ENCODE measurements at places on chromosomes 7 and 10. TPM values are rescaled to one million over a fixed set of nuclear protein-coding genes. Genes with fewer than 3 reads are reported as not detected.

Gene PRKCQ
- total RNA-seq: 0.26 TPM

DNA sequence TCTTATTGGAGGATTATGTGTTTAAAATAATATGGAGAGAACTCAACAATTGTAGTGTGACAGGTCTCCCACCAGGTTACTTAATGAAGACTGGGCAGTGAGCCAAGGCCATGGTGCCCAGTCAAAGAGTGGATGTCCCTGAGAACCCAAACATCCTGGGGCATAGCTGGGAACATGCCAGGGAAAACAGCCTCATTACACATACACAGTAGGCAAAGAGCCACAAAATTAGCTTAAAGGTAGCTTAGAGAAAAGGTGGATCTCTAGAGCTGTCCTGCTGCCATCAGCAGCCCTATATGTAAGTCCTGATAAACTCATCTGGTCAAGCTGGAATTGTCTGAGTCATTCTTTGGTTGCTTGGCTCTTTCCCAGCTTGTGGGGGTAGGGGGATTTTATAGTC is 287.8 kb downstream of the PHF14 start:
- DNase-seq: peak; percentile 25
- no peak overlapping the region for H3K27ac ChIP-seq
- no peak overlapping the region for H3K4me3 ChIP-seq
- no peaks in the 10 kb centered on the region for H3K4me1 ChIP-seq

DNA sequence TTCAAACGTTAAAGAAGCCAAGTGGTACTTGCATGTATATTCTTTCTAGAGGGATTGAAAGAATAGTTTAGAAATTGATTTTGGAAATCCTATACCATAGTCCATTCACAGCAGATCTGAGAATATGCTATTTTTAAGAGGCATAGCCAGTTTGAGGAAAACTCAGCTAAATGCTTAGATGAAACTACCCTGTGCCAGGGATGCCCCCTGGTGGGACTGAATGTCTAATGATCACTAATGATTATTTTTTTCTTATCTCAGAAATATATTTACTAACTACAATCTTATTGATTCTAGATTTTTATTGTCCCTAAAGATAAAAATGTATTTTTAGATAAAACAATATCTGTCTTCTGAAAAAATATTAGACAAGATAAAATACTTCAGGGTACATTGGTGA is 844.9 kb upstream of the PHF14 start:
- no peak overlapping the region for H3K4me3 ChIP-seq
- peak; percentile 3 for DNase-seq
- H3K36me3 ChIP-seq: no peaks in the 10 kb centered on the region
- no peaks in the 10 kb centered on the region for H3K4me1 ChIP-seq
- no peaks in the 10 kb centered on the region for H3K27me3 ChIP-seq

Gene SLC18A3
- total RNA-seq: not detected

Gene POM121L12
- not detected for total RNA-seq

Gene SFXN2
- 1.0 TPM for total RNA-seq

DNA sequence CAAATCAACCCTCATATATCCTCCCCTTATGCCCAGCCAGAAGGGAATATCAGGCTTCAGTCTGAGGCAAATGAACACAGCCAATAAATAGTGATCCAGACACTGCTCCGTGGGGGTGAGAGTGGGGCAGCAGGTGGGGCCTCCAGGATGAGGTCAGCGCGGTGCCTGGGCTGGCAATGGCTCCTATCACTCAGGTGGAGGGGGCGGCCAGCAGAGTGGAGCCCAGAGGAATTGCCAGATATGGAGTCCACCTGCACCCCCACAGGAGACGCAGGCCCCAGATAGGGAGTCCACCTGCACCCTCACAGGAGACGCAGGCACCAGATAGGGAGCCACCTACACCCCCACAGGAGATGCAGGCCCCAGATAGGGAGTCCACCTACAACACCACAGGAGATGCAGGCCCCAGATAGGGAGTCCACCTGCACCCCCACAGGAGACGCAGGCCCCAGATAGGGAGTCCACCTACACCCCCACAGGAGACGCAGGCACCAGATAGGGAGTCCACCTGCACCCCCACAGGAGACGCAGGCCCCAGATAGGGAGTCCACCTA is 78.0 kb upstream of the PPP2R2D start:
- H3K4me1 ChIP-seq: no peaks in the 10 kb centered on the region
- H3K4me3 ChIP-seq: no peak overlapping the region
- no peaks in the 10 kb centered on the region for H3K27me3 ChIP-seq
- H3K36me3 ChIP-seq: no peaks in the 10 kb centered on the region

Gene SRGN
- total RNA-seq: 363 TPM

DNA sequence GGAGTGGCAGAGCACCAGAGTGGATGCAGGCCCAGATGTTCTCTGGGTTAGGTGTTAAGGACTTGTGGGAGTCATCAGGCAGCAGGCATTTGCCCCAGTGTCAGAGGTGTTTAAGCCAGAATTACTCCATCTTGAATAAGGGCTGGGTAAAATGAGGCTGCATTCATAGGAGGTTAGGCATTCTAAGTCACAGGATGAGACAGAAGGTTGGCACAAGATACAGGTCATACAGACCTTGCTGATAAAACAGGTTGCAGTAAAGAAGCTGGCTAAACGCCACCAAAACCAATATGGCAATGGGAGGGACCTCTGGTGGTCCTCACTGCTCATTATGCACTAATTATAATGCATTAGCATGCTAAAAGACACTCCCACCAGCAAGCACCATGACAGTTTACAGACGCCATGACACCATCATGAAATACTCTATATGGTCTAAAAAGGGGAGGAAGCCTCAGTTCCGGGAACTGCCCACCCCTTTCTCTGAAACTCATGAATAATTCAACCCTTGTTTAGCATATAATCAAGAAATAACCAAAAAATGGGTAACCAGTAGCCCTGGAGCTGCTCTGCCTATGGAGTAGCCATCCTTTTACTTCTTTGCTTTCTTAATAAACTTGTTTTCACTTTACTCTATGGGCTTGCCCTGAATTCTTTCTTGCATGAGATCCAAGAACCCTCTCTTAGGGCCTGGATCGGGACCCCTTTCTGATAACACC is 882 bp upstream of the LRRC61 start:
- H3K4me1 ChIP-seq: no peaks in the 10 kb centered on the region
- no peak overlapping the region for H3K27ac ChIP-seq
- DNase-seq: no peak

DNA sequence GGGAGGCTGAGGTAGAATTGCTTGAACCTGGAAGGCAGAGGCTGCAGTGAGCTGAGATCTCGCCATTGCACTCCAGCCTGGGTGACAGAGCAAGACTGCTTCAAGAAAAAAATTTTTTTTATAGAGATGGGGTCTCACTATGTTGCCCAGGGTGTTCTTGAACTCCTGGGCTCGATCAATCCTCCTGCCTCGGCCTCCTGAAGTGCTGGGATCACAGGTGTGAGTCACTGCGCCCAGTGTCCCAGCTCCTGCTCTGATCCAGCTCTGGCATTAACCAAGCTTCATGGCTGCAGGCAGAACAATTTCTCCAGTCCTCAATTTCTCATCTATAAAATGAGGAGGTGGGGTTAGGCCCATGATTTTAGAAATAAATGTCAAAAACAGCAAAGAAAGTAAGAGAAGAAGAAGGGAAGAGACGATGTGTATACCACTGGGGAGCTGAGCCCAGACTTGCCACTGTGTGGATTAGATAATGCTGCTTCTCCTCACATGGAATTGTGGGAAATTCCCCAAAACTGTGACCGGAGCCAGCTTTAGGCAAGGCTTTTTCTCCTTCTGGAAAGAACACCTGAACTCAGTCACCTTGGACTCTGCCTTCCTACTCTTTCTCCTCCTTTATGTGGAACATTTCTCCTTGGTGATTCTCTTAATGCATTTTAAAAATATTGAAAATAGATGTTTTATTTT is 25.5 kb downstream of the IL15RA start:
- DNase-seq: no peak
- H3K4me1 ChIP-seq: peaks cover 4% of the 10 kb centered on the region
- H3K27me3 ChIP-seq: no peaks in the 10 kb centered on the region
- H3K27ac ChIP-seq: no peak overlapping the region
- H3K36me3 ChIP-seq: no peaks in the 10 kb centered on the region
- no peak overlapping the region for H3K4me3 ChIP-seq

DNA sequence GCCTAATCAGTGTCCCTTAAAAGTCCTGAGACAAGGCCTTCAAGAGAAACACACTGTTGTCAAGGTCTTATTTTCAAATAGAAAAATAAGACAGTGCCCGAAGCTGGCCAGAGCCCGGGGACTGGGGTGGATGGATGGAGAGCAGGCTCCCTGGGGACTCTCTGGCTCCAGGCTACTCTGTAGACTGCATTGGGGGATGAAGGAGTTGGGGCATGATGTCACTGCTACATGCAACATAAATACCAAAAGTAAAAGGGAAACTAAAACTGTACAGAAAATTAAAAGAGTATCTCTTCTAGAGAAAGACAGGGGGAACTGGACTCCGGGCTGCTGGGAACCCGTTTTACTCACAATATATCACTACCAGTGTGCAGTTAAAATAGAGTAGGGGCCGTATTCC is 629.8 kb downstream of the KCNMA1 start:
- no peaks in the 10 kb centered on the region for H3K36me3 ChIP-seq
- H3K27ac ChIP-seq: no peak overlapping the region
- peaks cover 6% of the 10 kb centered on the region for H3K4me1 ChIP-seq
- DNase-seq: no peak
- no peak overlapping the region for H3K4me3 ChIP-seq

- H3K4me3 ChIP-seq: no peak overlapping the region
- H3K4me1 ChIP-seq: peaks cover 5% of the 10 kb centered on the region
- no peaks in the 10 kb centered on the region for H3K36me3 ChIP-seq
- H3K27ac ChIP-seq: no peak overlapping the region
- peak; percentile 71 for DNase-seq
Measured at GRCh38 chr7:117212969-117213877, 109.6 kb downstream of the WNT2 start.

GRCh38 chr10:70650718-70651117 is 21.6 kb upstream of the ADAMTS14 start:
- peaks cover 16% of the 10 kb centered on the region for H3K4me1 ChIP-seq
- DNase-seq: no peak
- no peaks in the 10 kb centered on the region for H3K36me3 ChIP-seq
- no peak overlapping the region for H3K4me3 ChIP-seq
- no peaks in the 10 kb centered on the region for H3K27me3 ChIP-seq

Gene SYT15
- total RNA-seq: under 0.01 TPM

DNA sequence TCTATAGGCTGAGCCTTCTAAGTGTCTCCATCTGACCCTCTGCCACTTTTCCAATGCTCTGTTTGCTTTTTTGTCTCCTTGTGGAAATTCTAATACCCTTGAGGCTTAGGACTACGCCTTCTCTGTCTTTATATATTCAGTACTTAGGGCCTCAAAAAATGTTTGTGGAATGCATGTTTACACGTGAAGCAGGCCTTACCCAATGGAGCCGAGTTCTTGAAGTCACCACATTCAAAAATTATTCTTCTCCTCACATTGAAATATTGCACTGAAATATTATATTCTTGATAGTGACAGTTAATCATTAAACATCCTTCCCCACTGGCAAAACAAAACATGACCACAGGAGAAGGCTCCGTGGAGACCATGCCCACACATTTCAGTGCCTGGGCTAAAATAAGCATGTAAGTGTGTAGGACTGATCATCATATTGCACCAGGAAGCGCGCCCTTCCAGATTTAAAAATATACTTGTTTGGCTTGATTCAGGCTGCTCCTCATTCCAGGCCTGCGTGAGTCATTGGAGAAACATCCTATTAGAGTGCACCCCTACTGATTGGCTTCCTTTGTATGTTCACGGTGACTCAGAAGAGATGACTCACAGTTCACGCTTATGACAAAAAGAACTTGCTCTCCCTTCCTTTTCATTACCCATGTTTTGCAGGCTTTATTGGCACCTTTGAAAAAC is 307.4 kb upstream of the AOAH start:
- H3K4me3 ChIP-seq: no peak overlapping the region
- peak; percentile 99 for DNase-seq
- H3K4me1 ChIP-seq: peaks cover 17% of the 10 kb centered on the region
- no peaks in the 10 kb centered on the region for H3K36me3 ChIP-seq
- H3K27me3 ChIP-seq: no peaks in the 10 kb centered on the region

- no peaks in the 10 kb centered on the region for H3K27me3 ChIP-seq
- H3K4me1 ChIP-seq: no peaks in the 10 kb centered on the region
- DNase-seq: peak; percentile 57
- no peak overlapping the region for H3K4me3 ChIP-seq
- H3K27ac ChIP-seq: no peak overlapping the region
Measured at GRCh38 chr7:132140341-132140740, 435.9 kb downstream of the PLXNA4 start.

Gene AZGP1
- total RNA-seq: not detected

GRCh38 chr7:104971290-104972071 is 42.5 kb upstream of the KMT2E start:
- peaks cover 32% of the 10 kb centered on the region for H3K4me1 ChIP-seq
- H3K27me3 ChIP-seq: no peaks in the 10 kb centered on the region
- H3K4me3 ChIP-seq: no peak overlapping the region

Gene SFRP5
- total RNA-seq: not detected

DNA sequence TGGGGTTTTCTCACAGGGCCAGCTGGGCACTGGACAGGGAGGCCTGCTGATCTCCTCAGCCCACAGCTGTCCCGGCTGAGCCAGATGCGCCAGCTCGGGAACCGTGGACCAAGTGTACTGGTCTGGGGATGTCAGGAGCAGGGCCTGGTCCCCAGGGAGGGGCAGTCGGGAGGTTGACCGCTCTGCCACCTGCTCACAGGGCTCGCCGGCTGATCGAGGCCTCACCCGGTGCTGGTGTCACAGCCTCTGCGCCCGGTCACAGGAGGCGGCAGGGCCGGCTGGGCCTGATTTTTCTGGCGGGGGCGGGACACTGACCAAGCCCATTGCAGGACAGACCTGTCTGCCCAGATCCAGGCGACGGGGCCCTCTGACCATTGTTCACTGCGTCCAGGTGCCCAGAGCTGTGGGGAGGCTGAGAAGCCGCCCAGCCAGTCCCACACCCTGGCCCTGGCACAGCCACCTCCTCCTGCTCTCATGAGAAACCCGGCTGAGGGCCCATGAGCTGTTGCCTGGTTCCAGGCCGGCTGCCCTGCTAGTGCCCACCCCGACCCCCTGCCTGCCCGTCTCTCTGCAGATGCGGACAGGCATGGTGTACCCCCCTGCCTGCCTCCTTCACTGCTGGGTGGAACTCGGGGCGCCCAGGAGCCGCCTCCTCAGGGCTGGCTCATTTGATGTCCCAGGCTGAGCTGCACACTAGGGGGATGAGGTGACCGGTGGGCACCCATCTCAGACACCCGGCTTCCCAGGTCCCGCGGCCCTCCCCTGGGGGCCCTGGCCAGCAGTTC is 3.0 kb upstream of the TMEM184A start:
- H3K4me3 ChIP-seq: no peak overlapping the region
- H3K27ac ChIP-seq: no peak overlapping the region
- no peak for DNase-seq
- peaks cover 12% of the 10 kb centered on the region for H3K4me1 ChIP-seq

Gene NPFFR1
- total RNA-seq: not detected

Gene LIPM
- total RNA-seq: not detected

GRCh38 chr7:101910991-101911799 is 93.8 kb downstream of the CUX1 start:
- H3K4me1 ChIP-seq: peaks cover 9% of the 10 kb centered on the region
- no peaks in the 10 kb centered on the region for H3K27me3 ChIP-seq
- peak; percentile 50 for DNase-seq
- no peaks in the 10 kb centered on the region for H3K36me3 ChIP-seq
- no peak overlapping the region for H3K4me3 ChIP-seq

Gene NPTX2
- total RNA-seq: under 0.01 TPM

Gene CDC14C
- 0.17 TPM for total RNA-seq
